ENCODE measurements at places on chromosomes 7 and 10.

GRCh38 chr7:93442478-93443224 is 131.9 kb downstream of the CALCR start:
- no peak for DNase-seq

DNA sequence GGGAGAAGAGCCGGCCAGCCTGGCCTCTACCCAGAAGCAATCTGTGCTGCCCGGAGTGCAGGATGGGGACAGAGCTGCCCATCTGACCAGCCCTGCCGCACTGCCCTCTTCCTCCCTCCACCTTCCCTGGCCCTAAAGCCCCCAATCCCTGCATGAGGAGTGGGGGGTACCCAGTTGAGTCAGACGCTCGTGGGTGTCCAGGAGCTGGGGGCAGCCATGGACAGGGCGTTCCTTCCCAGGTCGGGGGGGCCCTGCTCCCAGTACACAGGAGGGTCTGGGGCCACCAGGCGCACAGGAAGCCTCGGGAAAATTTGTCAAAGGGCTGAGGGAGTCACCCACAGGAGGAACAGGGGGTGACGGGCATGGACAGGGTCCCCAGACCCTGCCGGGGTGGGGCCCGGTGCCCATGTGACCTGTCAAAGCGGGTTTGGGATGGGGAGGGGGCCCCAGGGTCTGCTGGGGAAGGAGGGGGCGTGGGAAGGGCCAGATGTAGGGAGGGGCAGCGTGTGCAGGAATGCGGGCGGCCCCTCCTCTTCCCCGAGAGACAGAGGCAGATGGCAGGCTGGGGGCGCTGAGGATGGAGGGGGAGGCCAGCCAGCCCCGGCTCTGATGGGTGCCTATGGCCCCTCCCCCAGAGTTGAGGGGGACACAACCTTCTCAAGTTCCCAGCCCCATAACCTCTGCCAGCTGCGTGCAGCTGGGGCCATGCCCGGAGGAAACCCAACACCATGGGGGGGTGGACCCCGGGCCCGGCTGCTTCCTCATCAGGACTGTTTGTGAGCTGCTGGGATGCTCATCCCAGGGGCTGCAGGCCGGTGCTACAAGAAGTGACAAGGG is 21.5 kb upstream of the GRIFIN start:
- no peak for DNase-seq

- no peak for DNase-seq
Measured at GRCh38 chr7:96026611-96027010, 254.3 kb downstream of the DYNC1I1 start.

DNA sequence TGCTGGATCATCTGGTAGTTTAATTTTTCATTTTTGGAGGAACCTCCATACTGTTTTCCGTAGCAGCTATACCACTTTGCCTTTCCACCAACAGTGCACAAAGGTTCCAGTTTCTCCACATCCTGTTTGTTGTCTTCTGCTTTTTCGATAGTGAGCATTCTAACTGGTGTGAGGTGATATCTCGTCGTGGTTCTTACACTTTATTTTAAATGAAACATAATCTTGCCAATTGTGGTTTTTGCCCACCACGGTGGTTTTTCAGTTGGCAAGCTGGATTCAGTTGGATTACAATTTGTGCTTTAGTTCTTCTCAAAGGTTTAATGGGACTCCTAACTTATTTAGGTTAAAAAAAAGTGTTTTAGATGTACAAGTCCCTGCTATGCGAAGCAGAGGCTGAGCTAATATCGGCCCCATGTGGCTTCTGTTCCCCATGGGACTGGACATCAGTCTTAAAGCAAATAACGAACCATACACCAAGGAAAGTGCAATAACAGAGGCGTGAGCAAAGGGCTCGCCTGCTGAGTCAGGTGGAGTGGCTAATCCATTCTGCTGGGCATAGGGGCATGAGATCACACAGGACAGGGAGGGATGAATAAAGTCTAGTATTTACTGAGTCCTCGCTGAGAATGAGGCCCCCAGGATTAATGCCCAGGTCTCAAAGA is 153.6 kb downstream of the AOAH start:
- no peak for DNase-seq

- no peak for DNase-seq
Measured at GRCh38 chr10:17289763-17290162, 61.7 kb downstream of the VIM start.

DNA sequence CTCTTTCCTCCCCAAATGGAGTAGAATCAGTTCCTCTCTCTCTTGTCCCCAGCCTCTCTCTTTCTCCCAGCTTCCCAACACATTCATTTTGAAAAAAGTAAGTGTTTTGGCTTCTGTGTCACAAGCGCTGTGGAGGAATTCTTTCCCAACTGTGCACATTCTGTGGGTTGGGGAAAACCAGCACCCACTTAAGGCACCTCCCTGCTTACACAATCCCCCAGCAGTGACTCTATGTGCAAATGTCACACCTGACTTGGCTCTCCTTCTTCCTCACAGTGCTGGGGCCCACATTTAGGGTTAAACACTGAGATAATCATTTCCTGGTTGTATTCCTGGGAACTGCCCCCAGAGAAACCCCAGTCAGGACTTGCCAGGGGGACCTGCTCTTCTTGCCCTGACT is 358.1 kb upstream of the ZNF32 start:
- no peak for DNase-seq

DNA sequence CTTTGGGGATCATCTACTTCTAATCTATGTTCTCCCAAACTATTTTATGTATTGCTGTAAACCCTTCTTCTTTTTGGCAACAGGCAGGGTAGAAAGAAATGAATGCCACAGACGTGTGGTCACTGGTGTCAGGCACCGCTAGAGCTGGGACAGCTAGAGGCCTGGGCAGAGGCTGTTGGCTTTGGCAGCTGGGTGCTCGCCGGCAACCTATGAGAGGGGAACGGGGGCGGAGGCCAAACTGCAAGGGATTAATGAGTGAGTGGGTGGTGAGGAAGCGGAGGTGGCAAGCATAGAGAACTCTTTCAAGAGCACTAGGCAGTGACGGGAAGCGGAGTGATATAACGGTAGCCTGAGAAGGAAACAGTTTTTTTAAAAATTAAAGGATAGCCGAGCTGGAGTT is 78.5 kb downstream of the CREB5 start:
- DNase-seq: no peak

DNA sequence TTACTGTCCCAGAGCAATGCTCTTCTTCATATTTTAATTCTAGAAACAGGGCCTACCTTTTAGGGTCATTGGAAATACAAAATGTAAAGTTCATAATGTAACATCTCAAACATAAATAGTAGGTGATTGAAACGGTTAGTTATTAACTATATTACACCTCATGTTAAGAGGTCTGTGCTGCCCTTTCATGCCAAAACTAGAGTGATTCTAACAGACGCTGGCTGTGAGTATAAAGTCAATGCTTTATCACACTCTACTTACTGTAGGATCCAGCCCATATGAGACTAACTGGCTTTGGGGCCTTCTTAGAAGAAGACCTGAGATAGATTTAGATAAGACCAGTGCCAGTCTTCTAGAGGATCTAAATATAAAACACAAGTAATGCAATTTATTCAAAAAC is 966.1 kb upstream of the SORCS1 start:
- DNase-seq: no peak

DNA sequence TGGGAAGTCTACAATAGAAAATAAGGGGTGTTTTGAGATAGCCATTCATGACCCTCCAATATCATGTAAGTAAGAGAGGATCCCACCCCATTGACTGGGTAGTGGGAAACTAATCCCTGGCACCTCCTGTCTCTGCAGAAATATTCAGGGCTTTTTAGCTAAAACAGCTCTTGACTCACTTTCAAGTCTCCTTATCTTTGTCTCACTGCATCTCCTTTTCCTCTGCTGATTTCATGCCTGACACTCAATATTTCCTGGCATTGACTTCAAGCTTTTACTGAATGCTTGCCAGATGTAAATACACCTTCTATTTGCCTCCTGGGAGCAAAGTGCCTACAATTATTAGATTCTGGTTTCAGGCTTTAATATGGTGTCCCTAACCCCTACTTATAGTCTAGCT is 57.1 kb downstream of the CHRM2 start:
- no peak for DNase-seq

DNA sequence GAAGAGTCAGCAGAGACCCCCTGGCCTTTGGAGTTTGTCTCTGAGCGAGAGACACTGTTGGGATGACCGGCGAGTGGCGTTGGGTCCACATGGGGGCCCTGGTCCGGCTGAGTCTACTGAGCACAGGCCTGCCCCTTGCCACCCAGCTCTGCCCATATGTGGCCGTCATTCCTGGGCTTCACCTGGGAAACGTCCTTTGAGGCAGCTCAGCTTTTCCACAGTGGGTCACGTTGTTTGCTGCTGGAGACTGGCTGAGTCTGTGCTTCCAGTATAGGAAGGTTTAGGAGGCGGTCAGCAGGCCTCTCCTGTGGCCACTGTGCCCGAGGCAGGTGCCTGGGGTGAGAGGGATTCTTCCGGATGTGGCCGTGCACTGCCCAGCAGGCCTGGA is 17.1 kb downstream of the ADAM8 start:
- DNase-seq: no peak

DNA sequence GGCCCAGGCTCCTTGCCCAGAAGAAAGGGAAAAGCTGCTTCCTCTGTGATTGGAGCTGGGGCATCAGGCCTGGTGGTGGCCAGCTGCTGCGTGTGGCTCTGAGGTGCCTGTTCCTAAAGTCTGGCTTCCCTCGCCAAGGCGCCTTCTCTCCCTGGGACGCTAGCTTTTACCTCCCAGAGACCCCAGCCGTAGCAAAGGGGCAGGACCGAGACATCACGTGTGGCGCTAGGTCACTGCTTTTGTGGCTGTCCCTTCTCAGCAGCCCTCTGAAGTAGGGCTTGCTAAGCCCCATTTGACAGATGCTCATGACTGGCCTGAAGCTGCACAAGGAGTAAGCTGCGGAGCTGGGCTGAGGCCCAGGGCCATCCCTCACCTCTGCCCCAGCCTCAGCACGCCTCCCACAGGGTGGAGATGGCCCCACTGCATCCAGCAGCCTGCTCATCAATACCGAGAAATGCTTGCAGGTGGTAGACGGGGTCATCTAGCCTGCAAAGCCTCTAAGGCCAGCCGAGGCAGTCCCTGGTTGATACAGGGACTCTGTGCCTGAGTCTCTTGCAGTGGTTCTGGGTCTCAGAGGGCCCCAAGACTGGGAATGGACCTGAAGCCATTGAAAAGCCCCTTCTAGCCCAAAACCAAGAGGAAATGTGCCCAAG is 171.2 kb downstream of the LCOR start:
- no peak for DNase-seq

- DNase-seq: no peak
Measured at GRCh38 chr10:103188853-103189252, 4.2 kb downstream of the NT5C2 start.

DNA sequence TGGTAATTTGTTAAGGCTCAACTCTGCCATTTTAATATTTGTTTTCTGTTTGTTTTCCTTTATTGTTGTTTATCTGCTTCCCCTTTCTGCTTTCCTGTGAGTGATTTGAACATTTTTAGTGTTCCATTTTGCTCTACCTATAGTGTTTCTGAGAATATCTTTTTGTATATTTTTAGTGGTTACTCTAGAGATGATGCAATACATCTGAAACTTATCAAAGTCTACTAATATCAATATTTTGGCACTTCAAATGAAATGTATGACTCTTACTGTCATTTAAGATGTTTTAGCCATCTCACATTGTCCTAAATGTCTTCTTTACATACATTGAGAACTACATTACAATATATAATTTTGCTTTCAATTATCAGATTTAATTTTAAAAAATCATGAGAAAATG is 98.9 kb downstream of the PLXDC2 start:
- DNase-seq: no peak

GRCh38 chr7:155358066-155358947 is 60.6 kb downstream of the INSIG1 start:
- DNase-seq: no peak

DNA sequence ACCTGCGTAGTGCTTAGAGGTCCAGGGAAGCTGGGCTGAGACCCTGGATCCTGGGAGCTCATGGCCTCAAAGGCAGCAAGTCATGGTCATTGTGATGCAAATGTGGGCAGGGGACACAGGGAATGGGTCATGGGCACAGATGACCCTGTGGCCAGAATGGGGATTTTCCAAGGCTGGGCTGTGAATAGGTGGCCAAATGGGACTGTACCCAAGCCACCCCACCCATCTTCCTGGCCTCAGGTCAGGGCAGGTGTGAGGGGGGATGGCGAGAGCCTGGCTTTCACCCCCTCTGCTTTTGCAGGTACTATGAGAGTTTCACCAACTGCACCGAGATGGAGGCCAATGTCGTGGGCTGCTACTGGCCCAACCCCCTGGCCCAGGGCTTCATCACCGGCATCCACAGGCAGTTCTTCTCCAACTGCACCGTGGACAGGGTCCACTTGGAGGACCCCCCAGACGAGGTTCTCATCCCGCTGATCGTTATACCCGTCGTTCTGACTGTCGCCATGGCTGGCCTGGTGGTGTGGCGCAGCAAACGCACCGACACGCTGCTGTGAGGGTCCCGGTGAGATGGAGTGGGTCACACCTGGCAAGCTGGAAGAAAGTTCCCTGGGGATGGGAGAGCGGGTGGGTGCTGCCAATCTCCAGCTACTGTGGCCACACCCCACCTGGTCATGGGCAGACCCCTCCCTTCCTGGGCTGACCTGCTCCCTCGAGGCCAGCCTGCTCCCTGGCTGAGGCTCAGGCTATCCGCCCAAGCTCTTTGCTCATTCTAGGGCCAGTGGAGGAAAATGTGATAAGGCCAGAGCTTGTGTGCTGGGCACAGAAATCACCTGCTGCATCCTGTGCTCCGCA is 25.5 kb downstream of the RAMP3 start:
- DNase-seq: no peak

DNA sequence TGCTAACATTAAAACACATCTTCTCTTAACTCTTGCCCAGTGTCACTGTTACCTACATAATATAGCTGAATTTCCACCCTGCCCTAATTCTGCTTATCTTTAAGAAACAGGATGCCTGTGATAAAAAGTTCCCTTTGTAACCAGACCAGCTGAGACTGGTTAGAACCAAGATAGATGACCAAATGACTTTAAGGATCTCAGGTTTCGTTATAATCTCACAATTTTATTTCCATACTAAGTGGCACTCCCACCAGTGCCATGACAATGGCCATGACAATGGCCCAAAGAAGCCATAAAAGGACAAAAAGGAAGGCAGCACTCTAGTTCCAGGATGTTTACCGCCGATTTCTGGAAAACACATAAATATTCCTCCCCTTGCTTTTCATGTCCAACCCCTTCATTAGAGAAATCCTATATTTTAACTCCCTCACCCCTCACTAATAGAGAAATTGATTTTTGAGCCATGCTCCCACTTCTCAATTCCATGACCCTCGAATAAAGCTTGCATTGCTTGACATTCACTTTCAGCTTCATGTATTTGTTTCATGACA is 126.1 kb downstream of the ELAPOR2 start:
- no peak for DNase-seq

DNA sequence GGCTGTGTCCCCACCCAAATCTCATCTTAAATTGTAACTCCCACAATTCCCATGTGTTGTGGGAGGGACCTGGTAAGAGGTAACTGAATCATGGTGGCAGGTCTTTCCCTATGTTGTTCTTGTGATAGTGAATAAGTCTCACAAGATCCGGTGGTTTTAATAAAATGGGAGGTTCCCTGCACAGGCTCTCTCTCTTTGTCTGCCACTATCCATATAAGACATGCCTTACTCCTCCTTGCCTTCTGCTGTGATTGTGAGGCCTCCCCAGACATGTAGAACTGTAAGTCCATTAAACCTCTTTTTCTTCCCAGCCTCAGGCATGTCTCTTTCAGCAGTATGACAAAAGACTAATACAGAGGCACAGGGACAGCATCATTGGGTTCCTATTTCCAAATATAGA is 381.2 kb downstream of the SFMBT2 start:
- DNase-seq: no peak

Data from NCI-H1930 (cell line).